ENCODE measurements at places on chromosomes 7 and 10.

DNA sequence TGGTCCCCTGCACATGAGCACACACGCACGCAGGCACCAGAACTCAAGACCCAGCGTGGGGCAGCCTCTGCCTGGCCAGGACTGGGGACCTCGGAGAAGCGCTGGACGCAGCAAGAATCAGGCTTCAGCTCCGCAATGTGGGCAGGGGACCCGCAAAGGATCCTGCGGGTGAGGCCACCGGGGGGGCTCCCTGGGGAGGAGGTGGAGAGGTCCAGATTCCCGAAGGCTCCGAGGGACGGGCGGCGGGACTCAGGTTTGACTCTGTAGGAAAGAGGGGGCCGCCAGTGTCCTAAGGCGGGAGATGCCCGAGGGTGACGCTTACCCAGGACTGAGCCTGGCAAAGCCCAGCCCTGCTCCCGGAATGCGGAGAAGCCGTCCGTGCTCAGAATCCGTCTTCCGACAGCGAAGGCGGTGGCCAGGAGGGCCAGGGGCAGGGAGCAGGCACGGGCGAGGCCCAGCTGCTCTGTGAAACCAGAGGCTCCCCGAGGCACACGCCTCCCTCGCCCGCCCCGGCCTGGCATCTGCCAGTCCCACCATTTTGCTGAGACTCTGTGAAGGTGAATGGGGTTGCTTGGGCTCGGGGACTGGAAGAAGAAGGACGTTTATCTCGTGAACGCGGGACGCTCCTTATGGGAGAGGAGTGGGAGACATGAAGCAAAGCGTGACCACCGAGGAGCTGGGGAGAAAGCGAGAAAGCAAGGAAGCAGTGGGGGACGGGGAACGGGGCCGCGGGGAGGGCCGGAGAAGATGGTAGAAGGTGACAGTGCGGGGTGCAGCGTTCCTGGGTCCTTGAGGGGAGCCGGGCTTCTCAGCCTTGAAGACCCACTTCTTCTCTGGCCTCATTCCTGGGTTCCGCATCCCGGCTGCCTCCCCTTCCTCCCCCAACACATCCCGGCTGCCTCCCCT, 489.2 kb downstream of the PTPRN2 start:
- DNase-seq = no peak

- DNase-seq = no peak
Observed at GRCh38 chr10:71390461-71390835, 6.3 kb upstream of the CDH23 start.

GRCh38 chr7:16338065-16338464, 83.3 kb downstream of the CRPPA start:
- DNase-seq = no peak

DNA sequence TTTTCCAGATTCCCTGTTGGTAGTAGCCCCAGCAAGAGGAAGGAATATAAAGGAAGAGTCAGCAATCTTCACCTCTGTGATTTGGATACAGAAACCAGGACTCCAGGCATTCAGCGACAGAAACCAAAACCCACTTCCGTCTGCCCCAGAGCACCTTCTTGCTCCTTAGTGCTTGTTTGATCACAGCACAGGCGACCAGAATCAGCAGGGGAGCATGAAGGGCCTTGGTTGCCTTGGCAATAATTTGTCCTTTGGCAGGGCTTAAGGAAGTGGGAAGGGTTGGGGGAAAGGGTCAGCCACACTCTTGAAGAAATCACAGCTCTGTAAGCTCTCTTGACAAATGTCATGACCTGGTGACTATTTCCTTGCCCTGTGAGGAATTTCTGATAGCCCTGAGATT, 379.6 kb downstream of the OTUD1 start:
- DNase-seq = no peak

GRCh38 chr10:122276611-122277208, 5.6 kb downstream of the BTBD16 start:
- no peak for DNase-seq

Data from stimulated activated CD4-positive, alpha-beta T cell treated with anti-CD3 and anti-CD28 coated beads, Interleukin-15, amount 100 ng/mL, for 24 hours (primary cell).